ENCODE measurements at places on chromosomes 12 and 14.

DNA sequence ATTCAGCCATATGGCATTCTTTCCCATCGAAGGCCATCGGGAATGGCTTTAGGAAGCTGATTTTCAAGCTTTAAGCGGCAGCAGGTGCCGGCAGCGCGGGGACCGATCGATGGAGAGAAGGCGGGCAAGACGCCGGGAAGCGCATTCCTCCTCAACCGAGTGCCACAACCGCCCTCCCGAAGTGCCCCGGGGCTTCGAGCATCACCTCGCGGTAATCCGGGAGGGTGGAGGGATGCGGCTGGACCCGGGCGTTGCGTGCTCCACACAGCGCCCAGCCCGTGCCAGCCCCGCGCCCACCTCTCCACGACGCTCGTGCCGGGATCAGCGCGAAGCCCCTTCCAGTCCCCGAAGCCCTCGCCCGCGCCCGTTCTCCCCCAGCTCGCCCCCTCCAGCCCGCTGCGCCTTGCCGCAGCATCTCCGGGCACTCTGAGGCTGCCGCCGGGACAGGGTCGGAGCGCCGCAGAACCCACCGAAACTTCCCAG, 3.2 kb downstream of the USP44 start:
- peak; percentile 23 for DNase-seq

DNA sequence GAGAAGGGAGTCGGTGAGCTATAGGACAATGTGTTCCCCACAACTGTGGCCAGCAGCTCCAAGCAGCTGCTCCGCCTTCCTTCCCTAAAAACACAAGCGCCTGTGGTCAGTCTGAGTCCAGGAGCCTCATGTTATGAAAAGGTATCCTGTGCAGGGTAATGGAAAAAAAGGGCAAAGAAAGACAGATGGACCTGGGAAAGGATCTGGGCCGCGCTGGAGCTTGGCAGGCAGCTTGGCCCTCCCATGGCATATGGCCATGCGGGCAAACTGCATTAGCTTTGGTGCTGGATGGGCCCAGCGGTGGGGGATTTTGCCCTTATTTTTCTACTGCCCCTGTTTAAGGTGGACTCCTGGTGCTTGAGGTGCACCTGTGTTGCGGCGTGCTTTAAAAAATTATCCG, 23.7 kb upstream of the CHST11 start:
- no peak for DNase-seq

GRCh38 chr12:100668945-100669536, 95.6 kb downstream of the GAS2L3 start:
- peak; percentile 54 for DNase-seq

DNA sequence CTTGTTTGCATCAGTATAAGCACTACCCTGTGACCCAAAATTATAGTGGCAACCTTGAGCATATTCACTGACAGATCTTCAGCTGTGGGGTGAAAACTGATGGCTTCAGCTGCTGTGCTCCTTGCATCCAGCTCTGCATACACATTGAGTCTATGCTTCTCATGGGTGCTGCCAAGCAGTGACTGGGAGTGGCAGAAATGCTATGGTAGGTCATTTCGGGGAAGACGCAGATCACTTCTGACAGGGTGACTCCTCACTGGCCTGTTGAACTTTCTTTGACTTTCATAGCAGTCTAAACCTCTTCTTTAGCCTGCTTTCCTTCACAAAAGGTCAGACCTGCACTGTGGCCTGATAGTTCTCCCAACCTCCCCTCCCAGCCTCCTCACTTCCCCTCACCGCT, 5.6 kb upstream of the ALDH1L2 start:
- no peak for DNase-seq

- DNase-seq, result no peak
Observed at GRCh38 chr12:96224219-96224615, 30.0 kb downstream of the ELK3 start.

GRCh38 chr14:68269136-68269927, 449.8 kb downstream of the RAD51B start:
- no peak for DNase-seq

DNA sequence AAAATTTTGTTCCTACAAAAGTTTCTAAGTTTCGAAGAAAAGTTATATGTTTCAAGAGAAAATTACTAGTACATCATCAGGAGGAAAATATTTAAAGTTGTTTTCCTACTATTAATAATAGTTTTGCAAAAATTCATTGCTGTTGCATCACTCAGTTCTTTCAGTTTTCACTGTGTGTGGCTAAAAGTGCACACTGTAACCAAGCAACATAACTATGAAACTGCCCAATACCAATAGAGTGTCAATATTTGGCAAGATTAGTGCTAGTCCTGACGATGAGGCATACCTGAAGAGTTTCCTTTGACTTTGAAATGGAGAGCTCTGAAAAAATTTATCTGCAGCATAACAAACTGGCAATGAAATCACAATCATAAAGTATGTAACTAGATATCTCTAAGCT, 194.3 kb downstream of the CPNE8 start:
- no peak for DNase-seq

DNA sequence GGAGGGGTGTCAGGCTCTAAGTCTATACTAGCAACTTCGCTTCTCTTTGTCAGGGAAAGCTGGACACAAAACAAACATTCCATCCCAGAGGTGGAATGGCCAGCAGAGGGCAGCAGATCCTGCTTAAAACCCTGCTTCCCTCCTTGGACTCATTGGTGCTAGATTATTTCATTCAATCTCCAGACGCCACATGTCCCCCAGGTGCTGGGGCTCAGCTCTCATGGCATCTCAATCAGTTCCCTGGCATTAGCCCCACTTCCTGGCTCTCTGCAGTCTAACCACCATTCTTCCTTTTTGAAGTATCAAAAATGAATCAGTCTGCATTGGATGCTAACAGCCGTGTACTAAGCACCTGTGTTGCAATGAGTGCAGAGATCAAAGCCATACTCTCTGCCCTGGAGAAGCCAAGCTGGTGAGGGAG, 8.1 kb upstream of the PPP1R1A start:
- peak; percentile 50 for DNase-seq

DNA sequence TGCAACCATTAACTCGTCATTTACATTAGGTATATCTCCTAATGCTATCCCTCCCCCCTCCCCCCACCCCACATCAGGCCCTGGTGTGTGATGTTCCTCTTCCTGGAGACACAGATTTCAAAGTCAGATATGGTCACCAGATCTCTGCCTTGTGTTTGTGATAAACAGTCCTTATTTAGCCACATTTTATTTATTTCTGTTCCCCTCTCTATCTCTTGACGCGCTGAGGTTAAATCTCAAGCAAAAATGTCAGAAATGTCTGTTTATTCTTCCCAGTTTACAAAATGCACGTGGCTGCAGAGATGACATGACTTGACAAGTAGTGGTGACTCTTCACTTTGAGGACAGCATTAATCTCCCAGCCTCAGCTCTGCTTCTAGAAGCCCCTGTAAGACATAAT, 11.5 kb upstream of the RASSF3 start:
- DNase-seq, result no peak

- no peak for DNase-seq
Observed at GRCh38 chr14:88616697-88617096, 53.9 kb downstream of the ZC3H14 start.

GRCh38 chr12:47121146-47121545, 41.4 kb upstream of the AMIGO2 start:
- no peak for DNase-seq

DNA sequence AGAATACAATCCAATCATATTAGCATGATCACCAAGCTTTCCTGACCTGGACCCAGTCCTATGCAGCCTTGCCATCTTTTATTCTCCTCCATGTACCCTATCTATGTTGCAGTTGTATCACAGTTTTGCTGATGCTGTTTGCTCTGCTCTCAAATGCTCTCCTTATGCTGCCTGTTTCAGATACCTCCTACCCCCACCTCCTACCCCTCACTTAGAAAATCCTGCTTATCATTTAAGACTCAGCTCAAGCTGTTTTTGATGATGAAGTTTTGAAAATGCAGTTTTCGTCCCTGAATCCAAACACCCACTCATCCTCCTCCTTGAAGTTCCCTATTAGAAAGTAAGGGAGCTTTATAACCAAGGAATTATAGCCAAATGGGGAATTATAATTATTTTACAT, 457.4 kb upstream of the ATP2B1 start:
- no peak for DNase-seq

GRCh38 chr12:42744539-42745182, 155.1 kb upstream of the PRICKLE1 start:
- DNase-seq, result no peak

DNA sequence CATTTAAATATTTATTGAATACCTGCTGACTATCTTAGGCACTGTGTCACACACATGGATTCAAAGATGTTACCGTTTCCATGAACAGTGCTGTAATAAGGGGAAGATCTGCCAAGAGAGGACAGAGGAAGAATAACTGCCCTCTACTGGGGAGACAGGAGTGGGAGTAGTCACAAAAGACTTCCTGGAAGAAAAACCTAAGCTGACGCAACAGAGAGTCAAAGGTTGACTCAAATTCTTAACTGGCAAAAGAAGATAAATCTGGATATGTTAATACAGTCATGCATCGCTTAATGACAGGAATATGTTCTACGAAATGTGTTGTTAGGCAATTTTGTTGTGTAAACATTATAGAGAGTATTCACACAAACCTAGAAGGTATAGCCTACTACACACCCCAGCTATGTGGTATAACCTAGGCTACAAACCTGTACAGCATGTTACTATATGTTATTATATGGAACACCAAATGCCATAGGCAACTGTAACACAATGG, 51.5 kb downstream of the DCAF5 start:
- no peak for DNase-seq

GRCh38 chr12:75705749-75706711, 194.6 kb upstream of the KRR1 start:
- DNase-seq, result no peak

- DNase-seq, result no peak
Observed at GRCh38 chr12:130742112-130742511, 26.0 kb upstream of the RIMBP2 start.

GRCh38 chr14:58755031-58755925, 117.5 kb downstream of the DACT1 start:
- no peak for DNase-seq

DNA sequence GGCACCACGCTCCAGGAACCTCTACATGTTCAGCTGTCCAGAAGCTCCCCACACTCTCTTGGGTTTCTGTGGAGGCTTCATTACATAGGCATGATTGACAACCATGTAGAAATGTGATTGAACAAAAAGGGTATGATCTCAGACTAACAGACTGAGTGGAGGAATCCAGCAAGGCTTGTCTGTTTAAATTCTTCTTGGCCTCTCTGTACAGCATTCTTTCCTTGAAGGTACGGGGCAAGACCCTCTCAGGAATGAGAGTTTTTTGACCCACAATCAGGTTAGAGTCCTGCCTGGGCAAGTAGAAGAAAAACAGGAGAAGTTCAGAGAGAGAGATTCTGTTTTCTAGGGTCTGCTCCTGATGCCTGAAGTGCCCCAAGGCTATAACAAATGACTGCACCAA, 40.9 kb downstream of the SRGAP1 start:
- DNase-seq, result no peak

- DNase-seq, result no peak
Observed at GRCh38 chr12:121798787-121799155, 5.0 kb upstream of the SETD1B start.

DNA sequence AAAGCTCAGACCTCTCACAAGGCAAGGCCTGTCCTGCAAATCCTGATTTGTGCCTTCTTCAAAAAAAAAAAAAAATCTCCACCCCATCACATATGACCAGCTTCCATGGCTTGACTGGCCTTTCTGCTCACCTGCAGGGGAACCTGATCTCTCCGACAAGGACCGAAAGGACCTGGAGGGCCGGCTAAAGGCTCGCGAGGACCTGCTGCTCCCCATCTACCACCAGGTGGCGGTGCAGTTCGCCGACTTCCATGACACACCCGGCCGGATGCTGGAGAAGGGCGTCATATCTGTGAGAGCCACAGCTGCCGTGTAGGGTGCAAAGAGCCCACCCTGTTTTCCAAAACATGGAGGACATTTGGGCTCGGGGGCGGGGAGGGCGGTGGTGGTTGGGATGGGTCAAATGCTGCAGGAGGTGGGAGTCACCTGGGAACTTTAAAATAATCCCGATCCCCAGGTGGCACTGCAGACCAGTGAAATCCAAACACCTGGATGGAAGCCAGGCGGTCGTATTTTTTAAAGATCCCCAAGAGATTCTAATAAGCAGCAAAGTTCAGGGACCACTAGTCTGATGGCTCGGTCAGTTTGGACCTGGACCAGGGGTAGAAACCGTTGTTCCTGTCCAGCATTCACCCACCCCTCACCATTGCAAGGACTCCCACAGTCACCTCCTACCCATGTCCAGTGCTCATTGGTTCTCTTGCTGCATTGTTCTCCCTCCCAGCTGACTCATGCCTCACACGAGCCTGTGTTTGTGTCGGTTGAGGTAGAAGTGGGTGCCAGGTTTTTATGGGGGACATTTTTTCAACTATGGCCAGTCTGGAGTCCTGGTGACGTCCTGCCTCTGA, 44.8 kb downstream of the FOXN4 start:
- peak; percentile 58 for DNase-seq

DNA sequence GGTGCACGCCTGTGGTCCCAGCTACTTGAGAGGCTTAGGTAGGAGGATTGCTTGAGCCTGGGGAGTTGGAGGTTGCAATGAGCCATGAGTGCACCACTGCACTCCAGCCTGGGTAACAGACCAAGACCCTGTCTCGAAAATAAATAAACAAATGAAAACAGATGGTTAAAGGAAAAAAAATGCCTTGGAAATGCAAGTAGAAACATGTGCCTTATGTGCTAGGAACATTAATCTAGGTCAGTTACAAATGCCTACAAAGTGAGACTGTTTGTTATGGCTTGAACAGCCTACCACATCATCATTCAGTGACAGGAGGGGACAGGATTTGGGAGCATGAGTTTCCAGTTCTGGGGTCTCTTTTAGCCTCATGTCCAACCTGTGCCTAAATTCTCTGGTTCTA, 52.4 kb upstream of the BCAT1 start:
- no peak for DNase-seq

DNA sequence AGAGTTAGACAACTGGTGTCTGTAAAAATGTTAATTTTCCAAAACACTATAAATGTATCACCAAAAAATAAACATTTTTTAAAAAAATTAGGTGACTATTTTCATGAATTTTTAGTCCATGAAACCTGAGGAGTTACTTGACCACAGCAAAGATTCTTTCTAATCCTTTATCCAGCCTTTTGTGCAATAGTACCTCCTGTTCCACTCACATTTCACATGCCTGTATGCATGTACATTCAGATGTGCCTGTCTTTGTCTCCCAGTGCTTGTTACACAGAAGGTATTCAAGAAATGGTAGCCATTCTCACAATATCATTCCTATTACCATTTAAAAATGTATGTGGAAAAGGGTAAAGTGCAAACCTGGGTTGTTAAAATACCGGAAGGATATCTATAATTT, 857.0 kb downstream of the DIO2 start:
- no peak for DNase-seq

- no peak for DNase-seq
Observed at GRCh38 chr12:123126294-123127181, 24.4 kb downstream of the PITPNM2 start.

- DNase-seq, result peak; percentile 59
Observed at GRCh38 chr14:21525962-21526671, at the start of gene SALL2. Gene SALL2 (minus strand): TSS chr14:21526346. CDS start chr14:21526127, 219 bp downstream.

GRCh38 chr12:6553051-6553868, 2.6 kb downstream of the IFFO1 start:
- no peak for DNase-seq

Data from stimulated activated CD4-positive, alpha-beta T cell treated with anti-CD3 and anti-CD28 coated beads, Interleukin-4, amount 100 ng/mL, for 48 hours (primary cell).